ENCODE measurements at places on chromosomes 1 and 21.

- no peak for DNase-seq
Measured at GRCh38 chr1:14732728-14733047, 134.2 kb downstream of the KAZN start.

GRCh38 chr1:55611123-55611522, 396.0 kb upstream of the USP24 start:
- DNase-seq = no peak

DNA sequence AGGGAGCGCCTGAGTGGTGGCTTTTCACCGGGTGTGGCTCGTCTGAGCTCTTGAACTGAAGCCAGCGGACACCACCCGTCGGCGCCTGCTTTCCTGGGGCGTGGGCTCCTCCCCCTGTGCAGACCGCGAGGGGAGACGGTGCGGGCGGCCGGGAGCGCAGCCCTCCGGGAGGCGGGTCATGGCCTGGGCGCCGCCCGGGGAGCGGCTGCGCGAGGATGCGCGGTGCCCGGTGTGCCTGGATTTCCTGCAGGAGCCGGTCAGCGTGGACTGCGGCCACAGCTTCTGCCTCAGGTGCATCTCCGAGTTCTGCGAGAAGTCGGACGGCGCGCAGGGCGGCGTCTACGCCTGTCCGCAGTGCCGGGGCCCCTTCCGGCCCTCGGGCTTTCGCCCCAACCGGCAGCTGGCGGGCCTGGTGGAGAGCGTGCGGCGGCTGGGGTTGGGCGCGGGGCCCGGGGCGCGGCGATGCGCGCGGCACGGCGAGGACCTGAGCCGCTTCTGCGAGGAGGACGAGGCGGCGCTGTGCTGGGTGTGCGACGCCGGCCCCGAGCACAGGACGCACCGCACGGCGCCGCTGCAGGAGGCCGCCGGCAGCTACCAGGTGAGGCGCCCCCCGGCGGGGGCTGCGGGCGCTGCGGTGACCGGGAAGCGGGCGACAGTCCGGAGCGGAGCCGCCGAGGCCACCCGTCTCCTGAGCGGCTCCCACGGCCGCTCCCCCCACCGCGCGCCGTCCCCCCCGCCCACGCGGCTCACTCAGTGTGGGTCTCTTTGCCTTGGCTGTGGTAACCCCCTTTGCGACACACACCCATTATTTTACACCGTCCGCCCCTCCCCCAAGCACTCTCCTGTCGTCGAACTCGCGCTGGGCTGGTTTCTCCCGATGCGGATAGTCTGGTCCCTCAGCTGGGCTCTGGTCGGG, at the start of gene TRIM58:
TRIM58 (plus strand) TSS at position 119 of the 916 bp plus-strand sequence; CDS start at position 179, 60 bp downstream.
- DNase-seq = no peak

GRCh38 chr1:70720109-70720508, 309.0 kb downstream of the CTH start:
- DNase-seq = no peak

DNA sequence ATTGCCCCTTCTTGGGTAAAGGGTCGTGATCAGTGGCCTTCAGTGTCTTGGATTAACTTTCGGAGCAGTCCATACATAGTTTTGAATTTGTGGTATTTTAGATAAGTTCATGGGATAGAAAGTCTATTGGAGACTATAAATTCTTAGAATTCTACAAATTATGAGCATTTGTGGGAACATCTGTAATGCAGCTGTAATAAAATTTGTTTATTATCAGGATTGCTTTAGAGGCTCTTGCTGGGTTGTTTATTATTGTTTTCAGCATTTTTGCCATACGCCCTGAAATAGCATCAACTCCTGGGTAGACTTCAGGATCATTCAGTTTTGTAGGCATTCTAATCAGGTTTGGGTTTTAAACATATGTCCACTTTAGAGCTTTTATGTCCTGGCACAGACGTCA, 16.1 kb downstream of the LAMC1 start:
- no peak for DNase-seq

GRCh38 chr1:201538612-201539551, at the start of gene NAV1:
Gene NAV1 (plus strand): TSS chr1:201539127. CDS start chr1:201622885, 83,758 bp downstream.
- DNase-seq = no peak

- DNase-seq = no peak
Measured at GRCh38 chr21:16976193-16976592, 536.6 kb upstream of the CXADR start.

DNA sequence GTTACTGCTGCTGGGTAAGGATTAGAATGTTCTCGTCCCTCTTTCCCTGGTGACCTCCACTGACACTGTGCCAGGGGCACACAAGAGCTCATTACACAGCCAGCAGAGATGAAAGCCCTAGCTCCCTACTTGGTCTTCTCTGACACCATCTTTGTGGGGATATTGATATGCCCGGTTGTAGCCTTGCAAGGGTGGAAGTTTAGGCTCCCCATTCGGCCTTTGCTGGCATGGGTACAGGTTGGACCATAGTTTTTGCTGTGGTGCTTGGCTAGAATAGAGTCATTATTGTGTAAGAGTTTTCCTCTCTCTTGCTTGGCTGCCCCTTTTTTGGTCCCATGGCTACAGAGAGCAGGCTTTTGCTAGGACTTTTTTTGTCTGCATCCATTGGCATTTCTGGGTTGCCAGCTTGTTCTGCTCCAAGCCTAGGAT, 12.3 kb downstream of the RAB4A start:
- no peak for DNase-seq

DNA sequence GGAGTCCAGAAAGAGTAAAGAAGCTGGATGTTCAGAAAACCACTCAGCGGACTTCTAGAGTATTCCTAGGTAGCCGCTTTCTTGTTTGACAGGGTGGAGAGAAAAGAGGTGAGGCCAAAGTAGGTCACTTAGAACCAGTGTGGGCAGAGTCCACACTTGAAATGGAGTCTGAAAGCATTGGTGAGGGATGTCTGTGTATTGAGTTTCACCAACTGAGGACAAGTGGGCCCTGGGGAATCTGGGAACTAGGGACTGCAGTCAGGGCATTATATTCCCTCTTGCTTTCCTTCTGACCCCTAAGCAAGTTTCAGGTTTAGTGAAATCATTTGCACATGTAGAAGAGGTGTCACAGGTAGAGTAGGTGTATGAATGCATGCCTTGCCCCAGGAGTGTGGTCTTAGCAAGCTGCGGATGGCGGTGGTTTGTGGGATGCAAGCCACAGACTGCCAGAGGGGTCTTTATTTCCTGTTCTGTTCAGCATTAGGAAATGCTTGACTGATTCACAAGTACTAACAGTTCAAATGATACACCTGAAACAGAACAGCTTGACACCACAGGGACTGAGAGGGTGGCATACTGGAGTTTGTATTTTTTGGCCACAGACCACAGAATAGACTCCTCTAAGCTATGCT, 1.1 kb upstream of the GNG12 start:
- DNase-seq = no peak

DNA sequence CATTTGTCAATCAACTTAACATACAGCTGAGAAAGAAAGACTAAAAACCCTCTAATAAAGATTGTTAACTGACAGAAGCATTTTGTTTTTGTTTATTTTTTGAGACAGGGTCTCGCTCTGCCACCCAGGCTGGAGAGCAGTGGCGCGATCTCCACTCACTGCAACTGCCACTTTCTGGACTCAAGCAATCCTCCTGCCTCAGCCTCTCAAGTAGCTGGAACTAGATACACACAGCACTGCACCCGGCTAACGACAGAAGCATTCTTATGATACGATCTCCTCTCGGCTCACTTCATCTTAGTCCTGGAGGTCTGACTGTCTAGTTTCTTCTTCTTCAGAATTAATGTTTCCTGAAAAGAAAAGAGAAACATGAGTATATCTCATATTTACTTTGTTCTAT, 23.5 kb downstream of the RSPH1 start:
- DNase-seq = no peak

DNA sequence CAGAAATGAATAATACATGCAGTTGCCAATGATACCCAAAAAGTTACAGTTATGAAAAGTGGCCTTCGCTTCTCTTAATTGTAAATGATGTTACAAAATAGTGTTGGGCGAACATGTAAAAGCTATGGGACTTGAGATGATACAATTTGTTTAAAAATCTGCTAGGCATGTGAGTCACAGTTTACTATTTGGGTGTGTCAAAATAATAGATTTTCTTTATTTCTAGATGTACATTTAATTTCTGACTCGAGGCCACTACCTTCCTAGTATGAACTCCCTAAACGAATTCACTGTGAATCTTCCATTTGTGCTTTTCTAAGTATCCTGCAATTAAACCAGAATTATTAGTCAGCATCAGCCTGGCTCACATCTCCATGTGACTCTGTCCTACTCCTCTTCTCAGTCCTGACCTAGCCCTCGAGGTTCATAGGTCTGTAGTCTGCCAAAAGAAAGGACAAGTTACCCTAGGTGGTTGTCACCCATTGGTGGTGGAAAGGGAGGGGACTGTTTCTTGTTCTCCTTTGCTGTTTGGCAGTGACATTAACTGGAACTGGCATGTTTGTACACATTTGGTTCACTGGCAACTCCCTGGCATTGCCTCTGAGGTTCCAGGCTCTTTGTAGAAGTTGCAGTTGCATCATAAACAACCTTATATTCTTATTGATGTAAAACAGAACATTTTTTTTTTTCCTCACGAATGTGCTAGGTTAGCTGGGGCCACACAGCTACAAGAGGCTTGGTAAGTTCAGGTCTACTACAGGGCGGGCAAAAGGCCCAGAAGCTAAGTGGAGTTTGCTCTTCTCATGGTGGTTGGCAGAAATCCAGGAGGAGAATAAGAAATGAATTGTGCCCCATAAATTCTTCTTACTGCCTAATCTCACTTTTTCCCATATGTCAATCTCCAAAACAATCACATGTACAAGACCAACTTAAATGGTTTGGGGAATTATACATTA, 746.5 kb upstream of the ADAMTS5 start:
- no peak for DNase-seq

GRCh38 chr1:225437710-225438437, 10.0 kb upstream of the LBR start:
- peak; percentile 37 for DNase-seq

- no peak for DNase-seq
Measured at GRCh38 chr1:116270316-116271057, 102.6 kb upstream of the ATP1A1 start.

Data from NAMALWA (cell line).